Breast epithelium (tissue), 4 donors: ENCODE measurements at places on chromosomes 11 and 22. TPM values are rescaled to one million over a fixed set of nuclear protein-coding genes. Genes with fewer than 3 reads are reported as not detected.

Gene NPAS4
- total RNA-seq = not detected

Gene NRXN2
- total RNA-seq = 1.8 TPM

Gene APOA5
- not detected for total RNA-seq

Gene TBX10
- total RNA-seq = not detected

Gene GPHA2
- total RNA-seq = not detected

Gene WNT11
- 17.7 TPM for total RNA-seq
